Left lung (tissue), 14 donors: ENCODE measurements at places on chromosomes 5 and 9. TPM values are rescaled to one million over a fixed set of nuclear protein-coding genes. Genes with fewer than 3 reads are reported as not detected.

BASP1 gene
- 63.2 TPM for polyA plus RNA-seq

ACOT12 gene
- polyA plus RNA-seq, result 0.29 TPM

- DNase-seq, result no peak
Observed at GRCh38 chr5:159135896-159136531, 36.3 kb upstream of the EBF1 start.

GRCh38 chr9:21392270-21392669, 7.1 kb upstream of the IFNA2 start:
- DNase-seq, result no peak

GRCh38 chr5:136094189-136094912, 38.3 kb upstream of the SMAD5 start:
- DNase-seq, result no peak

GRCh38 chr5:171484460-171484899, 65.0 kb downstream of the FGF18 start:
- no peak for DNase-seq

DNA sequence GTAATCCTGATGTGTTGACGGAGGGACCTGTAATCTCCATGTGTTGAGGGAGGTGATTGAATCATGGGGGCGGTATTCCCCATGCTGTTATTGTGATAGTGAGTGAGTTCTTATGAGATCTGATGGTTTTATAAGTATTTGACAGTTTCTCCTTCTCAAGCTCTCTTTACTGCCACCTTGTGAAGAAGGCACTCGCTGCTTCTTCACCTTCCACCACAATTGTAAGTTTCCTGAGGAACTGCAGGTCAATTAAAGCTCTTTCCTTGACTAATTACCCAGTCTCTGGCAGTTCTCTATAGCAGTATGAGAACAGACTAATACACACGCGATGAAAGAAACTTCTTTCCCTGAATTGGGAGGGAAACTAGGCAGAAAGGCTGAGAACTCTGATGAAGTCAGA, 141.1 kb upstream of the RAD23B start:
- DNase-seq, result no peak

DNA sequence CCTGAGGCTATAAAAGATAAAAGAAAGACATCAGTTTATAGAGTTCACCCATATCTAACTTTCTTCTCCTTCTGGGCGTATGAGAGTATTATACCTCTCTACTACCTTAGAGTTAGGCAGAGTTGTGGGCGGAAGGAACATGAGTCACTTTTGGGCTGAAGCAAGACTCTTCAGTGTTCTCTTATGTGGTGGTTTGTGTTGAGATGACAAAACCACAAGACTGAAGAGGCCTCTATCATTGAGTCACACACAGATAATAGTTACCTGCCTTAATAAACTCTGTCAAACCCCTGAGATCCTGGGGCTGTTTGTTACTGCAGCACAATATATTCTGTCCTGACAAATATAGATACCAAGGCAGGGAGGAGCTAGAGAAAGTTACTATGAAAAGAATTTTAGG, 184.2 kb downstream of the EFNA5 start:
- no peak for DNase-seq

DNA sequence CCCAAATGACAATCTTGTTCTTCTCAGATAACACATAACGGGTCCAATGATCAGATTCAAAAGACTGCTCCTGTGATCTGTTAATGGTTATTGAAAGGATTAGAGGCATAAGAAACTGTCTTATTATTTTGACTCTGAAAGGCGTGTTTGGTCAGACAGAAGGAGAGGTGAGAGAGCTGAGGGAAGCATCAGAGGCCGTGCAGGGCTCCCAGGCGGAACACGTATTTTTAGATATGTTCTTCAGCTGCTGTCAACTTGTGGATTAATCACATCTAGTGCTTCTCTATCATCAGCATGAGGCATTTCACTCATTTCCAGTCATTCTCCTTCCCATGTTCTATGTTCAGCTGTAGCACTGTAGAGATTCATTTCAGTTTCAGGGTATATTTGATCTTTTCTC, 199.8 kb downstream of the MAPKAP1 start:
- no peak for DNase-seq

DNA sequence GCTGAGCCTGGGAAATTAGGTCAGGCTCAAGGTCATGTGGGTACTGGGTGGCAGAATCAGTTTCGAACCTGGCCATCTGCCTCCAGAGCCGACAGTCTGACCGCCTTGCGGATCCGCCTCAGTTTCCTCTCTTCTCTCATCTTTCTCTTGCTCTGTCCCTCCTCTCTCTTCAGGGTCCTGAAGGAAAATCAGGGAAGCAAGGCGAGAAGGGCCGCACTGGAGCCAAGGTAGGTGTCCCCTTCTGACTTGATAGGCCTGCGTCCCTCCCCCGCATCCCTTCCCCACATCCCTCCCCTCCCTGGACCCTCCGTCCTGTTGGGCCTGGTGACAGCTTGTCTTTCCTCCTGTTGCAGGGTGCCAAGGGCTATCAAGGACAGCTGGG, 40.8 kb upstream of the ORM1 start:
- DNase-seq, result no peak

DNA sequence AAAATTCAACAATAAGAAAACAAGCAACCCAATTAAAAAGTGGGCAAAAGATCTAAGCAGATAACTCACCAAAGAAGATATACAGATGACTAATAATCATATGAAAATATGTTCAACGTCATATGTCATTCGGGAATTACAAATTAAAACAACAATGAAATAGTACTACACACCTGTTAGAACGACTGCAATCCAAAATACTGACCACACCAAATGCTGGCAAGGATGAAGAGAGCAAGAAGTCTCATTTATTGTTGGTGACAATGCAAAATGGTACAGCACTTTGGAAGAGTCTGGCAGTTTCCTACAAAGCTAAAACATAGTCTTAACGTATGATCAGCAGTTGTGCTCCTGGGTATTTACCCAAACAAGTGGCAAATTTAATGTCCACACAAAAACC, 37.5 kb downstream of the NDUFS4 start:
- DNase-seq, result no peak

- no peak for DNase-seq
Observed at GRCh38 chr5:177433658-177434217, 7.3 kb downstream of the GRK6 start.

DNA sequence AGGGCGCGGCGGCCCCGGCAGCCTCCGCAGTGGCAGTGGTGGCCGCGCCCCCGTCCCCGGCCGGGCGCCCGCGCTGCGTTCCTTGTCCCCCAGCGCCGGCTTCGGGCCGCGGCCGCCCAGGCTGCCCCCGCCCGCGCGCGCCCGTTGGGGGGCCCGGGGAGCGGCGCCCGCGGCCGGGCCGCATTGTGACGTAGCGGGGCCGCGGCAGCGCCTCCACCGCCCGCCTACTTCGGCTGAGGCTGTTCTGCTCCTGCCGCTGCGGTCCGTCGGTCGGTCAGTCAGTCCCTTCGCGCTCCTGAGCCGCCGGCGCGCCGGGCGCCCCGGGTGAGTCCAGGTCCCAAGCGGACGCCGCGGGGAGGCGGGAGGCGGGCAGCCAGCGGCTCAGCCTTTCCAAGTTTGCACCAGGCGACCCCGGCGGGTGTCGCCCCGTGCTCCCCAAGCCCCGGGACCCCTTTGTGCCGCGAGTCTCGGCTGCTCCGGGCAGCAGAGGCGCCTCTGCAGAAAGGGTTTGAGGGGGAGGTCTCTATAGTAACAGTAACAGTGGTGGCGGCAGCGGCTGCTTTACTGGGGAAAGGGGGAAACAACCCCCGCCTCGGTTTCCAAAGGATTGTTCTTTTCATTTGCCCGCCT, at the start of gene SNCAIP:
TSS of gene SNCAIP (plus strand) at position 277 of the 630 bp plus-strand sequence. CDS start 78,898 bp downstream, outside the sequence.
- peak; percentile 75 for DNase-seq

GRCh38 chr5:79020861-79021561, 35.9 kb upstream of the ARSB start:
- DNase-seq, result peak; percentile 73
